ENCODE measurements at places on chromosomes 5 and 9.

GRCh38 chr5:110908848-110909247, 162.7 kb upstream of the TSLP start:
- no peak for DNase-seq

DNA sequence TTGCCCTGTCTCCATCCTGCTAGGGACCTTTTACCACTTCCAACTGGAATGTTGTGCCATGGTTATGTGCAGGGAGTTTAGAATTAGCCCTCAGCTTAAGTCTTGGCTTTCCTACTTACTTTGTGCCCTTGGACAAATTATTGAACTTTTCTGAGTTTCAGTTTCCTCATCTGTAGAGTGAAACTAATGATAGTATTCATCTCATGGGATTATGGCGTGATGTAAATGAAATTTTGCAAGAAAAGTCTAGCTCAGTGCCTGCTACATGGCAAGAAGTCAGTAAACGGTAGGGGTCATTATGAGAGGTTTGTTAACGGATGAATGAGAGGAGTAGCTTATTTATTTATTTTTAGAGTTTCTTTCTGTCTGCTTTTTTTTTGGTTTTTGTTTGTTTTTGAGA, 1.8 kb downstream of the MVB12B start:
- no peak for DNase-seq

- peak; percentile 49 for DNase-seq
Measured at GRCh38 chr5:126656401-126657007, 55.8 kb downstream of the PHAX start.

GRCh38 chr5:7902666-7903625, 34.0 kb downstream of the MTRR start:
- DNase-seq = no peak

DNA sequence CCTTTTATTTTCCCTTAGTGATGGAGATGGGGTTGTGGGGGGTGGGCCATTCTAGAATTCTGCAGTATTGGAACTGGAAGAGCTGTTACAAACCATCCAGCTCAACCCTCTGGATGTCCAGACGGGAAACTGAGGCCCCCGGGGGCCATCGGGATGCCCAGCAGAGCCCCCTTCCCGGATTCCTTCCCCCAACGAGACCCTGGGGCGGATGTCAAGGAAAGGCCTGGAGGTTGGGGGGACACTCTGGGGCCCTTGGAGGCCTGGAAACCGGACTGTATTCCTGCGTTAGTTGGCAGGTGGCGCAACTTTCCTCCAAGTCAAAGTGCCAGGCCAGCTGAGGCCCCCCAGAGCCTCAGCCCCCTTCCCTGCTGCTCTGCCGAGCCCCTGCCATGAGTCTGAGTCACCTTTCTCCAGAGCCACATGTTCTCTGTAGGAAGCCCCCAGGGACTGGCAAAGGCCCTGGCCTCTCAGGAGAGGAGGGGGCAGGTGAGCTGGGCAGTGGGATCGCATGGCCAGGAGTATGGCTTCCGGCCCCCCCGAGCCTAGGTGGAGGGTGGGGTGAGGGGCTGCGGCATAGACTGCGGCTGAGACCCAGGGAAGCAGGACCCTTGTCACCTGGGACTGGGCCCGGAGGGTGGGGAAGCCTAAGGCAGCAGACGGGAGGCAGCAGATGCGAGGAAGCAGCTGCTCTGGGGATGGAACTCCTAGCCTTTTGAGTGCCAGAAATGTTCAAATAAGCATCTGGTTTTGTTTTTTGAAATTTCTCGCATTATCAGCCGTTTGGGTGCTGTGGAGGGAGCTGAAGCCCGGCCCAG, 17.8 kb upstream of the FIBCD1 start:
- DNase-seq = peak; percentile 53

Measured in NCI-H446 (cell line).